Mesothelial cell of epicardium (in vitro differentiated cells): ENCODE measurements at places on chromosomes 1 and 21. TPM values are rescaled to one million over a fixed set of nuclear protein-coding genes. Genes with fewer than 3 reads are reported as not detected.
A peak's percentile ranks its signal among the peaks of the same experiment; 100 is the strongest.

DNA sequence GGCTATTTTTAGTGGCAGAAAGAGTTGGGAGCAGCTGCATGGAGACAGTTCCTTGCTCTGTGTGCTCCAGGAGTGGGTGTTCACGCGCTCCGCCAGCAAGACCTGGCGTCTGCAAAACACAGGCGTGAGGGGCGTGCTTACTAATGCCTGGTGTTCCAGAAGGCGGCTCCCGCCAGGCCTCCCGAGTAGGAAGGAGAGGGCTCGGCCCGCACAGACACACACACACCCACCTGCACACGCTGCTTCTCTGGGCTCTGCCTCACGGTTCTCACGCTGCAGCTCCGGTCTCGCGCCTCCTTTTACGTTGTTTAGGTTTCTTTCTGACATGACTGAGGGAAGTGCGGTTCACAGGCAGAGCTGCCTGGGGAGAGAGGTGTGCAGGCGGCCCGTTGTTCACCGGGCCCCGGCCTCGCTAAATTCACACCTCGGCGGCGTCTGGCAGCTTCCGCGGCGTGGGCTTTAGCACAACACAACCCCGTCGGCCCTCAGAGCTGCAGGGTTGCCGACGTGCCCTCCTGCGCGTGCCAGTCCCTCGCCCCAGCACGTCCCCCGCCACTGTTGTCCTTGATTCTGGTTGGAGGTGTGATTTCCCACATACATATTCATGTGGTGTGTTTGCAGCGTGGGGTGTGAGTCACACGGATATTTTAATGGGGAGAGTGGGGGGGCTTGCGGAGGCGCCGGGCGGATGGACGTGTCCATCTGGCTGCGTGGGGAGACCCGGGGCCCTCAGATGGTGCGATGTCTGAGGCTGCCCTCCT is 77.0 kb downstream of the SKI start:
- no peak for DNase-seq
- no peak overlapping the region for H3K27ac ChIP-seq
- no peaks in the 10 kb centered on the region for H3K4me1 ChIP-seq
- H3K36me3 ChIP-seq, result peaks cover 21% of the 10 kb centered on the region

Gene EXTL1
- 6.9 to 8.2 TPM (median 7.1 TPM) in 3 replicates for total RNA-seq

DNA sequence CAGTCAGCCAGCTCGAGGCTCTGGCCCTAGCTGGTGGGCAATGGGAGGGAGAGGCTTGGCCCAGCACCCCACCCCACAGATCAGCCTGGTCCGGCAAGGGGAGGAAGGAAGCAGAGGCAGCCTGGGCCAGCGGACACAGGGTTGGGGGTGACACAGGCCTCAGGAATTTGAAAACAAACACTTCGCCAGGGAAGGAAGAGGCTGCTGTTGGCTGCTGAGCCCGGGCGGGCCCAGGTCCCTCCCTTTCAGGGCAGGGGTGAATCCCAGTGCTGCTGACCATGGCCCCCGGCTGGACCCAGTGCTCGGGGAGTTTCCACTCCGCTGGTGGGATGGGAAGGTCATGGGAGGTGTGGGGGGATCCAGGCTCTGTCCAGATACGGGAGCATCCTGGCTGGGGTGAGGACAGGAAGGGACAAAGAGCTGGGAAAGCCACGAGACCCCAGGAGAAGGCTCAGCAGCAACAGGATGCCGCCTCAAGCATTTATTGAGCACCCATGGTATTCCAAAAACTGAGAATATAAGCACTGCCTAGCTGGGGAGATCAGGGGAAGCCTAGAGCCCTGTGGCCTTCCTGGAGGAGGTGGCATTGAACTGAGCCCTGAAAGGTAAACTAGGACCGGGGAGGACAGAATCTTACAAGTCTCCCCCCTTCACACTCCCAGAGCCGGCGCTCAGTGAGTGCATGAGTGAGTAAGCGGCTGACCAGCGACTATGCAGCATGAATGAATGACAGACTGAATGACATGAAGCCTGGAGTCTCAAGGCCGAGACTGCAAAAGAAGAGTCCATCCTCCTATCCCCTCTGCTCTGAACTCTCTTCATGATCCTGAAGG is 26.2 kb upstream of the EPHA2 start:
- peak overlapping the region; percentile 99 for H3K27ac ChIP-seq
- H3K36me3 ChIP-seq, result no peaks in the 10 kb centered on the region
- H3K4me1 ChIP-seq, result peaks cover 32% of the 10 kb centered on the region
- no peak overlapping the region for H3K4me3 ChIP-seq
- H3K27me3 ChIP-seq, result no peaks in the 10 kb centered on the region

Gene ZMYND12
- 0.54 to 0.91 TPM (median 0.76 TPM) in 3 replicates for total RNA-seq

DNA sequence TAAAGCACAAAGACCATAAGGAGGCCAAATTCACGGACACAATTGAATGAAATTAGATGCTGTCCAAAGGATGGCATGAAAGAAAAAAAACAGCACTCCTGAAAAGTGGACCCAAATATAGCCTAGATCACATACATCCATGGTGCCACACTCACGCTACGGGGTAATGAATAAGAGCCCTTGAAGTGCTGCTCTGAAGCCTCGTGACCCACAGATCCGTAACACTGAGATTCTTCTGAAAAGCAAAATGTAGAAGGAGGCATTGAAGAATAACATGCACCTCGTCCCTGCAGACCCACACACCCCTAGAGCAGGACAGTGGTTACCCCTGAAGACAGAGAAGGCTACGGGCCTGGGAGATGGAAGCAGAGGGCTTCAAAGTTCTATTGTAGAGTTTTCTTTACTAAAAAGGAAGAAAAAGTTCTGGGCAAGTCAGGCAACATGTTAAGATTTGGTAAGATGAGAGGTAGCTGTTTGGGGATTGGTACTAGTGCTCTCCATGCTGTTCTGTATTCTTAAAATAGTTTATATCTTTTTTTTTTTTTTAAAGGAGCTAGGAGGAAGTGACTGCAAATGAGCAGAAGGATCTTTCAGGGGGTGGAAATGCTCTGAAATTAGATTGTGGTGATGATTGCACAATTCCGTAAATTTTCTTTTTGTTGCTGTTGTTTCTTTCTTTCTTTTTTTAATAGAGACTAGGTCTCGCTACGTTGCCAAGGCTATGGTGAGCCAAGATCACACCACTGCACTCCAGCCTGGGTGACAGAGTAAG is 4.1 kb upstream of the ITGB2 start:
- H3K27me3 ChIP-seq, result peaks cover 65% of the 10 kb centered on the region
- no peaks in the 10 kb centered on the region for H3K36me3 ChIP-seq
- H3K4me3 ChIP-seq, result no peak overlapping the region
- no peak for DNase-seq
- no peak overlapping the region for H3K27ac ChIP-seq

- H3K4me1 ChIP-seq, result peaks cover 63% of the 10 kb centered on the region
- no peaks in the 10 kb centered on the region for H3K27me3 ChIP-seq
- peaks cover 4% of the 10 kb centered on the region for H3K36me3 ChIP-seq
- peak overlapping the region; percentile 45 for H3K4me3 ChIP-seq
- DNase-seq, result no peak
Measured at GRCh38 chr21:44869781-44870747, 3.4 kb downstream of the PTTG1IP start.

DNA sequence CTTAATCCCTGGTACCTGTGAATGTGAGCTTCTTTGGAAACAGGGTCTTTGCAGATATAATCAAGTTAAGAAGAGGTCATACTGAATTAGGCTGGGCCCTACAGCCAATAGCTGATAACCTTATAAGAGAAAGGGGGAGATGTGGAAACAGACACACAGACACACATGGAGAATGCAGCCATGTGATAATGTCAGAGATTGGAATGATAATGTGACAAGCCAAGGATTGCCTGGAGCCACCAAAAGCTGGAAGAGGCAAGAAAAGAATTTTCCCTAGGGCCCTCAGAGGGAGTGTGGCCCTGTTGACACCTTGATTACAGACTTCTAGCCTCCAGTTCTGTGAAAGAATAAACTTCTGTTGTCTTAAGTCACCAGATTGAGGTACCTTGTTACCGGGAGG is 114.5 kb upstream of the SOD1 start:
- DNase-seq, result no peak
- H3K36me3 ChIP-seq, result peaks cover 4% of the 10 kb centered on the region
- no peak overlapping the region for H3K4me3 ChIP-seq
- peaks cover 29% of the 10 kb centered on the region for H3K4me1 ChIP-seq
- no peaks in the 10 kb centered on the region for H3K27me3 ChIP-seq

- no peaks in the 10 kb centered on the region for H3K4me1 ChIP-seq
- H3K27me3 ChIP-seq, result no peaks in the 10 kb centered on the region
- peaks cover 6% of the 10 kb centered on the region for H3K36me3 ChIP-seq
- no peak for DNase-seq
Measured at GRCh38 chr1:248807067-248807737, 18.5 kb downstream of the SH3BP5L start.

GRCh38 chr1:242016479-242016878 is 17.6 kb upstream of the MAP1LC3C start:
- H3K36me3 ChIP-seq, result no peaks in the 10 kb centered on the region
- no peak overlapping the region for H3K27ac ChIP-seq
- DNase-seq, result no peak
- no peak overlapping the region for H3K4me3 ChIP-seq

DNA sequence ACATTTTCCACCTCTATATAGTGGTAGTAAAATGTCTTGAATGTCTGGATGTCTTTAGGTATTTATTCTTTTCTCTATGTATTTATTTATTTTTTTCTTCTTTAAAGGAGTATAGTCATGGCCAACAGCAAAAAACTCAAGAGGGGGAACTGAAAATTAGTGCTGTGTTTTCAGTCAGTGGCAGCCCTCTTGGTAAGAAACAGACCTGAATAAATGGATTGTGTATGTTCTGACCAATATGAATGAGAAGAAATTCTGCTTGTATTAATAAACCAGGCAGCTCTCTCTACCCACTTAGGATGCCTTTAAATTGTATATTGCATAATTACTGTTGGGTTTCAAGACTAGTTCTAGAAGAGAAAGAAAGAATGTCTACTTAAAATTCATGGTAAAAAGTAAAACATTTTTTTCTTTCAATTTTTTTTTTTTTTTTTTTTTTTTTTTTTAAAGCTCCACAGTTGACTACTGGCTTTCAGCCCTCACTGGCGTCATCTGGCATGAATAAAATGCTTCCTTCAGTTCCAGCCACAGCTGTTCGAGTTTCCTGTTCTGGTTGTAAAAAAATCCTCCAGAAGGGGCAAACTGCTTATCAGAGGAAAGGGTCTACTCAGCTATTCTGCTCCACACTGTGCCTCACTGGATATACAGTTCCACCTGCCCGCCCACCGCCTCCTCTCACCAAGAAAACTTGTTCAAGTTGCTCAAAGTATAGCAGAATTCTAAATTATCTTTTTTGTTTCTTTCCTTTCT is 101.6 kb downstream of the ZMYM4 start:
- no peak for DNase-seq
- H3K27me3 ChIP-seq, result no peaks in the 10 kb centered on the region

Gene EFNA3
- total RNA-seq, result 14.6 to 17.8 TPM (median 15.4 TPM) in 3 replicates

DNA sequence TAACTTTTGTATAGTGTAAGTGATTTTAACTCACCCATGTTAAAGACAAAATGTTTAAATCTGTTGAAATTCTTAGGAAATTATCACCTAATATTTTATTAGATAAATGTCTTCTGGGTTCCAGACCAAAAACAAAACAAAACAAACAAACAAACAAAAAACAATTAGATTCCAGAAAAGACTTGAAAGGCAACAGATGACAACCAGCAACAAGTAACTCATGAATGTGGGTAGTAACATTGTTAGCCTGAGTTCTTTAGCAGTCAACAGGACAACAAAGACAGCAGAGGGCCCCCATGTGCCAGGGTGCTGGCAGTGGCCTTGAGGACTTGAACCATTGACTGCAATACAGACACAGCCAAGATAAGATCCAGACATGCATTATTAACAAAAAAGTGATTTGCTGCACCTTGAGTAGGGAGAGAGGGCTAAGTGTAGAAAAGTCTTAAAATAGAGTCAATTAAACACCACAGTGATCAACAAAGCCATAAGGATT is 2.4 kb upstream of the CD247 start:
- no peak overlapping the region for H3K4me3 ChIP-seq
- no peaks in the 10 kb centered on the region for H3K4me1 ChIP-seq
- DNase-seq, result no peak
- H3K27me3 ChIP-seq, result peaks cover 7% of the 10 kb centered on the region
- H3K27ac ChIP-seq, result no peak overlapping the region
- H3K36me3 ChIP-seq, result no peaks in the 10 kb centered on the region

Gene ELAPOR1
- 0.34 to 0.86 TPM (median 0.80 TPM) in 3 replicates for total RNA-seq

Gene TMEM183A
- 58.4 to 64.5 TPM (median 64.0 TPM) in 3 replicates for total RNA-seq

GRCh38 chr21:44057055-44057454 is 44.9 kb downstream of the TRAPPC10 start:
- peaks cover 26% of the 10 kb centered on the region for H3K36me3 ChIP-seq
- DNase-seq, result no peak

DNA sequence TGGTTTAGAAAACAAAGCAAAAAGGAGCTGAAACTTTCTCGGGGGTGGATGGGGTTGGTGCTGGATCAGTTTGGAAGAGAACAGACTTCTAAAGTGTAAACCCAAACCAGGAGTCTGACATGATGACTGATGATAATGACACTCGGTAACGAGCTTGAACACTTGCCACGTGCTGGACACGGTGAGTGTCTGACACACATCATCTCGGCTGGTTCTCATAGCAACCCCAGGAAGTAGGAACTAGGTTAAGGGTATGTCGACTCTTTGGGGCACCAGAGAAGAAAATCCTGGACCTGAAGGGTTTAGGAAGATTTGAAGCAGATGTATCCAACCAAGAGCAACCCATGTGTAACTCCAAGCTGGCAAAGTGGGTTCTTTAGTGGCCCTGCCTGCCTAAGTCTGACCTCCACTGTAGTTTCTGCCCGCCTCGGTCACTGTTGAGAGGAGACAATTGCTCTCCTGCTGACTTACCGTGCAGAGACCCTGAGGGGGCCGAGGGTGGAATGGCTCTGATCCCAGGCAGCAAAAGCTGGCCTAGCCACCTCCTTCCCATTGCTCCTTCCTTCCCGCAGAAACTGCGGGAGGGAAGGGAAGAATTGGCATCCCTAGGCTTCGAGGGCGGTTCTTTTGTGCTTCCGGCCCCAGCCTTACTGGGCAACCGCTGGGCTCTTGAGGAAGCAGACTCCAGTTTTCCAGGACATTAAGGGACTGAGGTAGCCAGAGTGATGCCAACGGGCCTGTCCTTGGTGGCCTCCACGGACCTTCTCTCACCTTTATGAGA is 156.0 kb downstream of the TOMM20 start:
- no peaks in the 10 kb centered on the region for H3K27me3 ChIP-seq
- DNase-seq, result no peak
- no peak overlapping the region for H3K4me3 ChIP-seq
- H3K36me3 ChIP-seq, result no peaks in the 10 kb centered on the region

DNA sequence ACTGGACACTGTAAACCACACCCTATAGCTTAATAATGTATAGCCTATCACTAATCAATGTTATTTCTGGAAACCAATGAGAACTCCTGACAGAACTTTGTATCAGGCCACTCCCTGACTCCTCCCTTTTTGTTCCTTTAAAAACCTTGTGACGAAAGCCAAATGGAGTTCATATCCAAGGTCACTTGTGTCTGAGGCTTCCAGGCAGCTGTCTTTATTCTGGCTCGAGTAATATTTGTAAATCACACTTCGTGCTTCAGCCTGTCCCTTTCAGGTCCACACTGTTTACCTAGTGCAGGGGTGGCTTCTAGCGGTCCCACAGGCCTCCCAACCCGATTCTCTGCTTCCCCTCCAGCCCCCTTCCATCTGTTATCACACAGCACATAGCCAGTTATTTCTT is 16.2 kb upstream of the CAPN9 start:
- no peaks in the 10 kb centered on the region for H3K4me1 ChIP-seq
- peaks cover 7% of the 10 kb centered on the region for H3K27me3 ChIP-seq
- DNase-seq, result no peak
- H3K4me3 ChIP-seq, result no peak overlapping the region
- H3K36me3 ChIP-seq, result no peaks in the 10 kb centered on the region

GRCh38 chr1:106676021-106676420 is 380.5 kb upstream of the PRMT6 start:
- H3K27me3 ChIP-seq, result peaks cover 5% of the 10 kb centered on the region
- no peak for DNase-seq
- no peaks in the 10 kb centered on the region for H3K36me3 ChIP-seq
- H3K27ac ChIP-seq, result no peak overlapping the region
- H3K4me1 ChIP-seq, result peaks cover 1% of the 10 kb centered on the region

GRCh38 chr1:2310332-2311183 is 80.8 kb downstream of the MORN1 start:
- H3K27me3 ChIP-seq, result no peaks in the 10 kb centered on the region
- peaks cover 4% of the 10 kb centered on the region for H3K4me1 ChIP-seq
- no peak overlapping the region for H3K4me3 ChIP-seq
- peaks cover 19% of the 10 kb centered on the region for H3K36me3 ChIP-seq

Gene FALEC
- total RNA-seq, result 1.2 to 1.9 TPM (median 1.7 TPM) in 3 replicates
